ENCODE measurements at places on chromosomes 6 and 20.

GRCh38 chr6:148565930-148566663 lies 180.7 kb upstream of the UST start:
- no peak for DNase-seq

DNA sequence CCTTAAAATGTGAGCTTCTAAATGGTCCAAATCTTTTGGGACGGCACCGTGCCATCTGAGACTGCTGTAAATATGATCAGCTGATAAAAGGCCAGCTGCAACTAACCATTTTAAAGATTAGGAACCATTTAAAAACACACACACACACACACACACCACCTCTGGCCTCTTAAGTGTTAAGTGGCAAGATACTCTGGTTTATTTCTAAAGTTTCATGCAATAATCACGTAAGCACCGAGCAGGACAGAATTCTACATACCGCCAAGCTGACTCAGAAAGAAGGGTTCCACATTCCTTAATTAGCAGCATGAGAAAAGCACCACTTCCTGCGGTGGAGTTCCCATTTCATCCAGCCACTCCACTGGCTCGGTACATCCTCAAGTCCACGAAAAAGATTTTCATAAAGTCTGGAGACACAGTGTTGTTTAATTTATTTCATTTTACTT lies 17.8 kb upstream of the ZNF217 start:
- no peak for DNase-seq

DNA sequence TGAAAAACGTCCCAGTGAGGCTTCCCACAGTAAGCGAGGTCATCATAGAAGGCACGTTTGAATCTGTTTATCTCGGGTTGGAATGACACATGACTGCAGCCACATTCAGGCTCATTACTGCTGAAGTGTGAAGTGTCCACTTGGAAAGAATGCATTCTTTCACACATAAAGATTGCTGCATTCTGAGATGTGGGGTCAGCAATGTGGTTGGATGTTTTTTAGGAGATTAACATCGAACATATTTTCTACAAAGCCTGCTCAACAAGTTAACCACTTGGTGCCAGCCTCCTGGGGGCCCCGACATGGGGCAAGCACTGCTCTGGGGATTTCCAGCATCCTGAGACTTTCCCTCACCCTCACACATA lies 79.9 kb downstream of the BMP6 start:
- no peak for DNase-seq

- no peak for DNase-seq
Observed at GRCh38 chr20:32484225-32484957, 100.7 kb downstream of the NOL4L start.

GRCh38 chr6:4472222-4472621 lies 304.0 kb upstream of the CDYL start:
- DNase-seq, result no peak

GRCh38 chr20:38730989-38731737 lies 6.9 kb downstream of the SLC32A1 start:
- DNase-seq, result peak; percentile 69

DNA sequence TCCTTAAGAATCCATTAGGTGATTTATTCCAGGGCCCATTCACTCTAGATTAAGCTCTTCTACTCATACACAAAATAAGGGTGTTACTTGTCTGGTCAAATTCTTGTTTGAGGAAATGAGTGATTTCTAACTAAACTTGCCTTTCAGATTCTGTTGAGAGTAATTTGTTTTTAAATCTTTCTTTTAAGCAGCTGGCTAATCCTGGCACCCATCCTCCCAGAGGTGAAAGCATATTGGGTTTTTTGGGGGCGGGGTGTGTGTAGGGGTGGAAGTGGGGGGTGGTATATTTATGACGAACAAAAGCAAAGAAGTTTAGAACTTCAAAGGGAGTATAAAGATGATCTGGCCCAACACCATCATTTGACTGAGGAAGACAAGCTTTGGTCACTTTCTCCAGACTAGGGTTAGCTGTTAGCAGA lies 94.7 kb downstream of the RTN4IP1 start:
- DNase-seq, result peak; percentile 44

GRCh38 chr20:24571159-24571558 lies 101.7 kb downstream of the SYNDIG1 start:
- DNase-seq, result no peak

DNA sequence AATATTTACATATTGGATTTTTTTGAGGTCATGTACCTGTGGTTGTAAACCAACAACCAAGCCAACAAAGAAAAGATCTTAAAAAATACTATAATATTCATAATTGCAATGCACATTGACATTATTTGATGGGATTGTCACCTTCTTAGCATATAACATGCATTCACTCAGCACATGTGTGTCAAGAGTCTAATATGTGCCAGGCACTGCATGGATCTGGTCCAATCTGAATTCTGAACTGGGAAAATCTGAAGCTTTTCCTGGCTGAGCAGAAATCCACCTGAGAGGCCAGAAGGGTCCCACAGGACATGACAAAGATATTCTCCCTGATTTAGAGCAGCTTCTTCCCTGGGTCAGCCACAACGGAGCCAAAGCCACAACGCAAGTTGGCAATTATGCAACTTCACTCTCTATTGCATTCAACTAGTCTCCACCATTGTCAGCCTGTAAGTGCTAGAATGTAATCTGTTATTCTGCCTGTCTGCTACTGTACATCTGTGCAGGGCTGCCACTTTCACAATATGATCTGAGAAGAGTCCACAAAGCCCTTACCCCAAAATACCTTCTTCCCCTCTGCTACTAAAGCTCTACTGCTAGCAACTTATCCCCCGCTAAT lies 17.0 kb upstream of the DDO start:
- DNase-seq, result no peak

GRCh38 chr6:88365230-88365629 lies 199.1 kb upstream of the CNR1 start:
- DNase-seq, result no peak

Data from stimulated activated CD4-positive, alpha-beta T cell treated with anti-CD3 and anti-CD28 coated beads, Interleukin-2, amount 100 ng/mL, for 4 hours (primary cell).